ENCODE measurements at places on chromosomes 6 and 20. TPM values are rescaled to one million over a fixed set of nuclear protein-coding genes. Genes with fewer than 3 reads are reported as not detected.

- no peak for DNase-seq
Measured at GRCh38 chr6:75608956-75609533, 7.4 kb downstream of the SENP6 start.

GRCh38 chr20:23966298-23966697, 22.3 kb downstream of the GGTLC1 start:
- DNase-seq = no peak

Gene PSMG4
- 22.1 TPM for polyA plus RNA-seq

Gene TMEM200A
- polyA plus RNA-seq = 3.5 TPM
